ENCODE measurements at places on chromosomes 12 and 14.

- DNase-seq, result no peak
Observed at GRCh38 chr14:61380984-61381383, 59.6 kb downstream of the PRKCH start.

GRCh38 chr12:1620092-1620491 is 8.9 kb upstream of the WNT5B start:
- DNase-seq, result no peak

DNA sequence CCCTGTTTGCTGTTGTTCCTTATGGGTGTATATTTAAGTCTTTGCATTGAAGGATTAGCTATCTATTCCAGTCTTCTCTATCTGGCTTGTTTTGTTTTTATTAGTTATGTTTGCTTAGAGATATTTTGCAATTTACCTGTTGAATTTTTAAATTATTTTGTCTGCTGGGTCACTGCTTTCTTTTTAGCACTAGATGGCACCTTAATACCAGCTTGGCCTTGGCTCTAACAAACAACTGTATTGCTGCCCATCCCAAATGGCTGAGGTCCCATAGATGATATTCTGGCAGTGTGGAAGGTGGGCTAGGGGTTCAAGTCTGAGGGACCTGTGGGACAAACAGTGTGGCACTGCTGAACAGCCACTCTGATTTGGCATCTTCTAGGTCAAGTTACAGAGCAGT is 144.0 kb upstream of the FBXO33 start:
- DNase-seq, result no peak

GRCh38 chr12:78406828-78407227 is 457.7 kb upstream of the SYT1 start:
- DNase-seq, result peak; percentile 29

GRCh38 chr12:30707613-30708342 is 12.1 kb upstream of the IPO8 start:
- no peak for DNase-seq

- peak; percentile 89 for DNase-seq
Observed at GRCh38 chr12:54398995-54399793, 14.7 kb upstream of the ZNF385A start.

- DNase-seq, result peak; percentile 92
Observed at GRCh38 chr12:59041241-59042121, 121.2 kb upstream of the LRIG3 start.

DNA sequence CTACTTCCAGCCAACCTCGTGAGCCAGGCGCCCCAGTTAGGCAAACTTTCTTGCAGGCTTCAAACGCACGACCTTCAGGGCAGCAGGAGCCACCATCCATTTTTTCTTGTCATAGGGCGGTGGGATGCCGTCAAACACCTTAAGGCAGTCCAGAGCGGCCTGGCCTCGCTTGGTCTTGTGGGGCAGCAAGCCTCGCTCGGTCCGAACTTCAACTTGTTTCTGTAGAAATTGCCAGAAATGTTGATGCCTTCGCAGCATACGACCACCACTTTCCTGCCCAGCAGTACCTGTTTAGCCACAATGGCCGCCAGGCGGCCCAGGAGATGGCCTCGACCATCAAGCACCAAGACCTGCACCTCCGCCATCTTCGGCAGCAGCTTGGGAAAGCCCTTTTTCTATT is 474.7 kb downstream of the MDGA2 start:
- DNase-seq, result no peak

DNA sequence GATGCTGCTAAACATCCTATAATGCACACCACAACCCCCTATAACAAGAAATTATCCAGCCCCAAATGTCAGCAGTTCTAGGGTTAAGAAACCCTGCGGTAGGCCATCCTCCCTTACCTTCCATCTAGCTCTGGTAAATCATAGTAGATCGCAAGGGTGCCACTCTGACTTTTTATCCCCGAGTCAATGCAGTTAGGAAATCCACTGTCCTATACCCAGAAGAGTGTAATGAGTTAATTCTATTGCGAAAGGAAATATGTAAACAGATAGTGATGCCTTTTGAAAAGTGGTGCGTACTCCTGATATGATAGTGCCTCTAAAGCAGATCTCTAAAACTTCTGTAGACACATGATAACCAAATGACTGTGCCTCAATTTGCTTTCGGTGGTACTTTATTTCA is 29.8 kb downstream of the SCFD1 start:
- DNase-seq, result no peak

GRCh38 chr12:3044141-3044630 is 33.0 kb upstream of the TSPAN9 start:
- no peak for DNase-seq

- peak; percentile 79 for DNase-seq
Observed at GRCh38 chr12:106302401-106303201, at the start of gene TCP11L2. Gene TCP11L2, plus strand, starts transcription at chr12:106302733. Its CDS starts 8,343 bp downstream, at chr12:106311076.

DNA sequence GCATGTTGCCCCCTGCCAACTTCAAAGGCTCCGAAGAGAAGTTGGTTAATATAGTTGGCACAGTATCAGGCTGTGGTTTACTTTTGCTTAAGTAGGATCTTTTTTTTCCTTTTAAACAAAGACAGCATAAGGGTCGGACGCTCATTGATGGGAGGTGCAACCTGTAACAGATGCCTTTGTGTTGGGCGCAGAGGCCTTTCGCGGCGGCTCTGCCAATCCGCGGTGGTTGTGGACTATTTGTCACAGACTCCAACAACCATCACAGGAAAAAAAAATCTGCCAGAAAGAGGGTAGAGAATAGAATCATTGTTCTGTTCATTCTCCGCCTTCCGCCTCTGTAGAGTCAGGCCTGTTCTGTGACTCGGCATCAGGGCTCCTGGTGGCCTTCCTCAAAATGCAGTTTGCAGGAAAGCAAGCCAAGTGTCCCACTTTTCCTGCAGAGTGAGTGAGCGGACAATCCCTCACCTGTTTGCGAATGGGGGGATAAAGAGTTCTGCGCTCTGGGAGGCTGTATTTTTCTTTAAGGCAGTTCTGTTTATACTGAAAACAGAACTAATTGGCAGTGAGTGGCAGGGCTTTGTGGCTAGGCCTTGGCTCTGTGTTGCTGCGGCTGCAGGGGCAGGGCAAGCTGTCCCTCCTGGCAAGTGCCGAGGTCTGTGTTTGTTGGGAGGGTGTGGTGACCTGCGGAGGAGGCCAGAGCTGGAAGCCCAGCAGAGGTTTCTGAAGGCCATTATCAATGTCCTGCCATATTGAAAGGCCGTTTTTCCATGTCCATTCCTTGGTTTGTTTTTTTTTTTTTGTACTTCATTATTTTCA is 83.0 kb upstream of the PIWIL1 start:
- no peak for DNase-seq

- DNase-seq, result no peak
Observed at GRCh38 chr12:57708296-57708695, 14.4 kb downstream of the OS9 start.
